ENCODE measurements at places on chromosomes 5 and 9. TPM values are rescaled to one million over a fixed set of nuclear protein-coding genes. Genes with fewer than 3 reads are reported as not detected.
A peak's percentile ranks its signal among the peaks of the same experiment; 100 is the strongest.

GRCh38 chr5:65481171-65481581 lies 544 bp downstream of the ADAMTS6 start:
- no peak for DNase-seq

Gene NTNG2
- total RNA-seq: 0.77 TPM

Gene ABO
- 0.63 TPM for total RNA-seq

DNA sequence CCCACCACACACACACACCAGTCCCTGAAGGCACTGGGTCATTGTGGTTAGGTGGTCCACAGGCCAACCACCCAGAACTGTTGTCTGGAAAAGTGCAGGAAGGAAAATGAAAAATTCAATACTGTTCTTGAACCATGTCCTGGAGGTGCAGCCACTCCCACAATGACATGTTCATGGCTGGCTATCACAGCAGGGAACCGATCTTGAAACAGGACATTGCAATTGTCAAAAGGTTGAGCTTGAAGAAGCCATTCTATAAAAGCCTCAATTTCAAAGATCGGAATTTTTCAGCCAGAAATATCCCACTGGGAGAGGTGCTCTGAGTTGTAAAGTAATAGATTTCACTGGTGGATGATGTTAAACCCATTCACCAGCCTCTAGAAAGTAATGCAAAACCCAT lies 218.2 kb downstream of the GNA14 start:
- DNase-seq: no peak

GRCh38 chr5:107331882-107332281 lies 338.9 kb downstream of the EFNA5 start:
- DNase-seq: peak; percentile 14

DNA sequence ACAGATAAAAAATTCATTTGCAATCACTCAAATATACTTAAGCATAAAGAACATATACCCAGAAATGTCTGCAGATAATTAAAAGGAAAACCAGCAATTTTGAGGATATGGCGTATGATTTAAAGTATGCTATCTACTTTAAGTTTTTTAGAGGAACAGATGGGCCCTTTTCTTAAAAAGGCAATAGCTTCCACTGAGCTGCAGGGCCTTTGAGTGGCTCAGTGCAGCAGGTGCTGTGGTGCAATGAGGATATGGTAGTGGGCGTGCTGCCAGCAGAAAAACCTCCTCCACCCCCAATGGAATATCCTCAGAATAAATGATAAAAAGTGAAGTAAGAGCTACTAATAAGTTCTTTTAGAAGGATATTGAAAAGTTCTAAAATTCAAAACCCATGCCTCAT lies 814.5 kb downstream of the MTRR start:
- no peak for DNase-seq

All from dermis microvascular lymphatic vessel endothelial cell (primary cell).